ENCODE measurements at places on chromosomes 12 and 14.

DNA sequence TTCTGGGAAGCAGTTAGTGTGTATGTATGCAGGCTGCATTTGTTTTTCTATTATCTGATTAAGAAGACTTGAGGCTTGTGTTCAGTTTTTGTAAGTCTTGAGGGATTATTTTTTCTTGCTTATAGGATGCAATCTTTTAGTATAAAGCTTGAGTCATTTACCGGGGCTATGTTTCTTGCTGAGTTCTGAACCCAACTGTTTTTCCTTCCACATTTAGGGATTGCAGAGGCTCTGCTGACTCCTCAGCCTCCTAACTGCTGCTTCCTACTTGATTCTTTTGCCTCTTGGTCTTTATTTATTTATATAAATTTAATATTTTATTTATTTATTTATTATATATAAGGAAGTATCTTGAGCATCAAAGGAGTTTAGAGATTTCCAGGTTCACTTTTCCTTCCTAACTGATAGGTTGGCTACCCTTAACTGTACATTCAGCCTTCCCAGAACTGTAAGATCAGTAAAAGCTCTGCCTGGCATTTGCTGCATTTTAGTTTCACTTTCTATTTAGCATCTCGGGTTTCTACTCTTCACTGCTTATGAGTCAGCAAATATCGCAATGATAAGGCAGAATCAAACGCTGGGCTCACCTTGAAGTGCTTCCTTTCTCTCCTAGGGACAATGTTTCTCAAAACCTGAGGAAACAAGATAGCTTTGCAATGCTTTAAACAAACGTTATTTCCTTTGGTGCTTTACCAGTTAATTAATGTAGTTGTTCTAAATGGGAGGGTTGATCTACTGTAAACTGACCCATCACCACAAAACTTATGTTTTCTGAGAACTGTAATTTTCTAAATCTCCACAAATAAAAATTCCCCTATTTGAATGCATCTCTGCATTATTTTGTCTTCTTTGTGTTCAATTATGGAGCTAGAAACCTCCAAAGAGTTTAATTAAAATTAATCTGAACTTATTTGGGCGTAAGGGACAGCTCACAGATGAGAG lies 1183.7 kb upstream of the TMEM132C start:
- DNase-seq: peak; percentile 59

GRCh38 chr14:99418242-99418641 lies 62.4 kb downstream of the SETD3 start:
- no peak for DNase-seq

- no peak for DNase-seq
Measured at GRCh38 chr12:117152793-117153775, 37.2 kb downstream of the FBXO21 start.

- DNase-seq: no peak
Measured at GRCh38 chr12:115305867-115306266, 621.9 kb upstream of the TBX3 start.

DNA sequence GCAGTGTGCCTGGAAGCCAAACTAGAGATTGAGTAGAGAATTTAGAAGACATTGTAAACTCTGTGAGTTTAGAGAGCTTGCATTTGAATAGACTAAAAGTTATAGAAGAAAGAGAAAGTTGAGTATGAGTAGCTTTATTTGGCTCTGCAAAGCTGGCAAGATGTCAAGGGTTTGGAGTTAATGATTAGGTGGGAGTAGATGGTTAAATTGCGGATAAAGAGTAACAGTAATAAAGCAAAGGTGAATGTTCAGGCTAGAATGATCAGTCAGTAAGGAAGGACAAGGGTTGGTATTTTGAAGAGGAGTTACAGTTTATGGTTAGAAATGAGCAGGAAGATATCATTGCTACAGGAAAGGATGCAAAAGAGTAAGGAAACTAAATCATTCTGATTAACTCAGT lies 5.2 kb downstream of the PPM1A start:
- DNase-seq: no peak

GRCh38 chr14:94112513-94113063 lies 2.1 kb downstream of the IFI27 start:
- no peak for DNase-seq

- DNase-seq: no peak
Measured at GRCh38 chr12:56103823-56104108, 593 bp upstream of the PA2G4 start.

DNA sequence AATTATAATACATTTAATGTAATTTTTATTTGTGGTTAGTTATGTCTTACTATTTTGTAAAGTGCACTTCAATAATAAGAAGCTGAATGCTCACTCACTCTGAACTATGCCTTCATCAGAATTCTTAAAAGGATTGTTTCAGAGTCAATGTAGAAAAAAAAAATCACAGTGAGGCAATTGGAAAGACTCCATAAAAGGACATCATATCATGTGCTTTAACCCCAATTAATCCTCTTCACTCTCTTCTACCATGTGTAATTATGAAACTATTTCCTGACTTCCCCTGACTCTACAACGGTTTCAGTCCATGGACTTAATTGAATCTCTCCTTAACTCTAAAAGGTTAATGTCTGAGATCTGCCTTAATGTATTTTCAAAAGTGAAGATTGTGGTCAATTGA lies 250.4 kb upstream of the ALG10 start:
- no peak for DNase-seq

GRCh38 chr12:34033628-34034296 lies 11.5 kb downstream of the ALG10 start:
- peak; percentile 12 for DNase-seq

GRCh38 chr14:91429385-91429784 lies 11.8 kb upstream of the CCDC88C start:
- DNase-seq: no peak

DNA sequence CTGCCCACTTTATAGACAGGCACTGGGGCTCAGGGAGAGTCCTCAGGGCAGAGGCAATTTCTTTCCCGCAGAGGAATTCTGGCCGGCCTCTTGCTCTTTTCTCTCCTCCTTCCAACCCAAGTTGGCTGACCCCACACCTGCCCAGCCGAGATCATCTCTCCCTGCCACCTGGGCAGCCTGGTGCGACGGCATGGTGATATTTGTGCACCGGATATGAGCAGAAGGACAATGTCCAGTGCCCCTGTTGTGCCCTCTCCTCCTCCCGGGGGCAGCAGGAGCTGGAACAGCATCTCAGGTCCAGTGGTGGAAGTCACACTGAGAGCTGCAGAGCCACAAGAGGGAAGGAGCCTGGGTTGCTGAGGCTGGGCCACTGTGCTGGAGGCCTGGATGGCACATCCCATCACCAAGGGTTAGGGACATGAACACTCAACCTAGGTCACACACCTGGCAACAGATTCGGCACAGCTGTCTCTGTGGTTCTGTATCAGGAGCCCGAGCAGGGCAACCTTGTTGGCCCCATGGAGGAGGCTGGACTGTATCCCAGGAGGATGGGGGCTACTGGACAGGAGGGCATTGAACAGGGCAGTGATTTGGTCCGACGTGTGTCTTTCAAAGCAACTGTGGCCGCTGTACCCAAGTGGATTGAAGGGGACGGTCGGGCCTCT lies 57.7 kb upstream of the DIO3 start:
- DNase-seq: no peak

- no peak for DNase-seq
Measured at GRCh38 chr12:114445401-114446323, 39.7 kb upstream of the TBX5 start.

Data from astrocyte of the cerebellum (primary cell).